ENCODE measurements at places on chromosomes 4 and X. TPM values are rescaled to one million over a fixed set of nuclear protein-coding genes. Genes with fewer than 3 reads are reported as not detected.

DUX4 gene
- not detected for total RNA-seq

PRDM8 gene
- total RNA-seq = 0.70 TPM

PCDH7 gene
- 13.0 TPM for total RNA-seq

BMPR1B gene
- 5.2 TPM for total RNA-seq

SPANXA2 gene
- not detected for total RNA-seq

ATP1B4 gene
- not detected for total RNA-seq

ARHGAP4 gene
- 7.0 TPM for total RNA-seq

FDCSP gene
- not detected for total RNA-seq

ITIH6 gene
- not detected for total RNA-seq

CSN1S1 gene
- total RNA-seq = not detected

C4orf46 gene
- 10.4 TPM for total RNA-seq

NEIL3 gene
- 4.3 TPM for total RNA-seq

CCKAR gene
- not detected for total RNA-seq

EDA gene
- total RNA-seq = 1.5 TPM

POU3F4 gene
- not detected for total RNA-seq

KDR gene
- total RNA-seq = not detected

USP17L20 gene
- total RNA-seq = not detected

JCHAIN gene
- total RNA-seq = not detected

PRSS12 gene
- 19.0 TPM for total RNA-seq

NAA11 gene
- total RNA-seq = not detected

SPOCK3 gene
- total RNA-seq = 3.5 TPM

RHOXF2 gene
- not detected for total RNA-seq

ETDB gene
- total RNA-seq = not detected

TSR2 gene
- total RNA-seq = 15.9 TPM

TCEAL2 gene
- 0.09 TPM for total RNA-seq

Measured in airway epithelial cell (primary cell).